ENCODE measurements at places on chromosomes 7 and 10.

GRCh38 chr10:71705582-71705981 lies 14.0 kb downstream of the C10orf105 start:
- DNase-seq, result no peak

DNA sequence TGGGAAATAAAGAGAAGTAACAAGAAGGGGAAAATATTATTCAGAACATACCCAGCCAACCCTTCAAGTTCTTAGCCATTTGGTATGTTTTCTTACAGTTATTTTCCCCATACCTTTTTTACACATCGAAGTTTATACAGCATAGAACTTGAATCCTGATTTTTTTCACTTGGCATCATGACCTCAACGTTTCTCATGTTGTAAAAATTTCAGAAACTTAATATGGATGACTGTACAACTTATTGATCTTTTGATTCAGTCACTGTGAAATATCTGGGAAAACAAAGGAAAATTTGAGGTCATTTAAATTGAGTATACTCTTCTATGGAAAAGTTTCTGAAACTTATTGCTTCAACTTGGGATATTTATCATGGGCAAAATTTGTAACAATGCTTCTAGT lies 103.6 kb upstream of the FAM171A1 start:
- DNase-seq, result no peak

- peak; percentile 41 for DNase-seq
Observed at GRCh38 chr10:86269332-86269731, 97.3 kb downstream of the GRID1 start.

DNA sequence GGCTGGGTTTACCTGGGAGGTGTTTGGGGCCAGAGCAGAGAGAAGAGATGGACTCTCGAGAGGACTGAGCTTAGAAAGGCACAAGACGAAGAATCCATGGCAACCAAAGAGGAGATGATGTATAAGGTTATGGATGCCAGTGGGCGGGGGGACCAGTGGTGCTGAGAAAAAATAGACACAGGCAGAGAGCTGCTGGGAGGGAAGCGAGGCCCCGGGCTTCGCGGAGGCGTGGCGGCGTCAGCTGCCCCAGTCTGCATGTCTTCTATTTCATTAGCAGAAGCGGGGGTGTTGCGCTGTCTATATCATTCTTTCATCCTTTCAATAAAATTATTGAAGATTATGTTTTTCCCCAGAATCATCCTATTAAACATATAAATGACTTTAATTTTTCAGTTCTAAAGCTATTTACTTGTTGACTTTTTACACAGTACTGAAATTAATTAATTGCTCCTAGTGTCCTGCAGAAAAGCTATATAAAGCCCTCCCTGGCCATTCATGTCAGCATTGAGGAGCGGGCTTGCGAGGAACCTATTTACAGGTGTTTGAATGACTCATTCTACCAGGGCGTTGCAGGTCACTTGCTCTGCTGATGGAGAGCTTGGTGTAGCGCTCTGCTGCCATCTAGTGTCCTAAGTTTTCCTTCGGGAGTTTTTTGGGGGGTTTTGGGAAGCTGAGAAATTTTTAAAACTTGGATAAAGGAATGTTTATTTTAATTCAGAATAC lies 42.9 kb upstream of the BHLHA15 start:
- DNase-seq, result peak; percentile 78

- DNase-seq, result no peak
Observed at GRCh38 chr7:70380421-70381015, 751.4 kb upstream of the GALNT17 start.

DNA sequence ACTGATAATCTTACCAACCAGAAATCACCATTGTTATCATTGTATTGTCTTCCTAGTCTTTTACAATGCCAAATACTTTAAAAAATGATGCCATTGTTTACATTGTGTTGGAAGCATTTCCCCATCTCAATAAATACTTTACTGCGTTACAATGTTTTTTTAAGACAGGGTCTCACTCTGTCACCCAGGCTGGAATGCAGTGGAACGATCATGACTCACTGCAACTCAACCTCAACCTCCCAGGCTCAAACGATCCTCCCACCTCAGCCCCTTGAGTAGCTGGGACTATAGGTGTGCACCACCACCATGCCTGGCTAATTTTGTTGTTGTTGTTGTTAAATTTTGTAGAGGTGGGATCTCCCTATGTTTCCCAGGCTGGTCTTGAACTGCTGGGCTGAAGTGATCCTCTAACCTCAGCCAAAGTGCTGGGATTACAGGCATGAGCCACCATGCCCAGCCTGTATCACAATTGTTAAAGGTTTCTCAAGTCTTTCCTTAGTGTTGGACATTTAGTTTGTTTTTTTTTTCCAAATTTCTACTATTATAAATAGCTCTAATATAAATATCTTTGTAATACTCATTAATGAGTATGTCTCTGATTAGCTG lies 13.5 kb downstream of the LRMDA start:
- no peak for DNase-seq

Data from spleen (tissue), 13 donors.